ENCODE measurements at places on chromosomes 13 and 19.

GRCh38 chr19:1214862-1215731 lies 9.5 kb downstream of the STK11 start:
- DNase-seq, result no peak

DNA sequence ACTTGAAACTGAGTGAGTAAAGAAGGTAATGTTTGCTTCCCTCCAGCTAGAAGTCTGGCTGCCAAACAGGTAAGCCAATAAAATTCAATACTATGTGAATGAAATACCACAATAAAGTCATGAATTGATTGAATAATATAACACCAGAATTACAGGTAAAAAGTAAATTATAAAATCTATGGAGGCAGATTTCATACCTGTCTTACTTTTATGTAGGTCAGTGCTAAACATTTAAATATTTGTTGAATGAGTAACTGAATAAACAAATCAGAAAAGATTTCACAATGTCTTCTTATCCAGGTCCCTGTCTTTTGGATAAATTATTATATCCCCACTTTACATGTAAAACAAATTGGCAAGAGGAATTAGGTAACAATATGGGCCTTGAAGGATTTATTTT lies 62.7 kb downstream of the MICU2 start:
- DNase-seq, result no peak

- no peak for DNase-seq
Observed at GRCh38 chr19:1941146-1942077, at the start of gene CSNK1G2. CSNK1G2 (plus strand) TSS chr19:1941172; CDS start chr19:1969773, 28,601 bp downstream.

GRCh38 chr13:99357941-99358340 lies 50.7 kb upstream of the GPR183 start:
- no peak for DNase-seq

DNA sequence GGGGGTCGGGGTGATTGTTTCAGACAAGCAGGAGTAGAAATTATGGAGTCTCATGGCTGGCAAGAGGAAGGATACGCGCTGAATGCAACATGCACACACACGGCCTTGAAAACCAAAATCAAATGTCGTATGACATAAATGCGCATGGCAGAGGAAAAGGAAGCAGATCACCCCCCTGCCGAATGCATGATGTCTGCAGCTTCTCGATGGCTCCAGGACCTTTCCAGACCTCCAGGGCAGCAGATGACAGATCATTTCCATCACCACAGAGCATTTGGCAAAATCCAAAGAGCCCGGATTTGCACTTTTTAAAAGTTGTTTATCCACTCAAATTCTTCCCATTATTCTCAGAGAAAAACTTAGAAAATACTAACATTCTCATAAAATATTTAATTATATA lies 211.7 kb downstream of the NHLRC3 start:
- no peak for DNase-seq

- peak; percentile 14 for DNase-seq
Observed at GRCh38 chr13:50226515-50227155, 211.4 kb downstream of the KCNRG start.

DNA sequence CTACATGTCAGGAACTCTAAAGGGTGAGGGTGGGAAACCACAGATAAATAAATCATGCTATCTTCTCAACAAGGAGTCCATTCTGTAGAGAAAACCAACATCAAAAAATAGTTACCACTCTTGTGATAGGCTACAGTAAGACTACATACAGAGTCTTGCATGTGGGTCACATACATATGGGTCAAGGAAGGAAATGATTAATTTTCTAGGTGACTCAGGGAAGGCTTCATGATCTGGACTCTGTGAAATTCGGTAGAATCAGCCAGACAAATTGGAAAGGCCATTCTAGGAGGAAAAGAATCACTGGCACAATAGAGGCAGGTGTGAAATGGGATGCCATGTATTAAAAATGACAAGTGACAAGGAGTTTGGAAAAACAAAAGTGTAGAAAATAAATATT lies 638.9 kb downstream of the LIG4 start:
- no peak for DNase-seq

GRCh38 chr13:28564030-28564429 lies 69.1 kb upstream of the FLT1 start:
- DNase-seq, result no peak

DNA sequence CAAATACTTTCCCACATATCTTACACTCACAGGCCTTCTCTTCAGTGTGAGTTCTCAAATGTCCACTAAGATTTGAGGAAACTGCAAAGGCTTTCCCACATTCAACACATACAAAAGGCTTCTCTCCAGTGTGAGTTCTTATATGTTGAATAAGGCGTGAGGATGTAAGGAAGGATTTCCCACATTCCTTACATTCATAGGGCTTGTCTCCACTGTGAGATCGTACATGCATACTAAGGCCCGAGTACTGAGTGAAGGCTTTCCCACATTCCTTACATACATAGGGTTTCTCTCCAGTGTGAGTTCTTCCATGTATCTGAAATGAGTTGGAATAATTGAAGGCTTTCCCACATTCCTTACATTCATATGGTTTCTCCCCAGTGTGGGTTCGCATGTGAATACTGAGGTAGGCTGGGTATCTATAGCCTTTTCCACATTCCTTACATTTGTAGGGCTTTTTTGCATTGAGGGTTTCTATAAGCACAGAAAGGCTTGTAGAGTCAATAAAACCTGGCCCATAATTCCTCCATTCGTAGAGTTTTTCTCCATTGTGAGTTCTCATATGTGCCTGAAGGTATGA lies 9.6 kb downstream of the ZNF426 start:
- DNase-seq, result no peak

DNA sequence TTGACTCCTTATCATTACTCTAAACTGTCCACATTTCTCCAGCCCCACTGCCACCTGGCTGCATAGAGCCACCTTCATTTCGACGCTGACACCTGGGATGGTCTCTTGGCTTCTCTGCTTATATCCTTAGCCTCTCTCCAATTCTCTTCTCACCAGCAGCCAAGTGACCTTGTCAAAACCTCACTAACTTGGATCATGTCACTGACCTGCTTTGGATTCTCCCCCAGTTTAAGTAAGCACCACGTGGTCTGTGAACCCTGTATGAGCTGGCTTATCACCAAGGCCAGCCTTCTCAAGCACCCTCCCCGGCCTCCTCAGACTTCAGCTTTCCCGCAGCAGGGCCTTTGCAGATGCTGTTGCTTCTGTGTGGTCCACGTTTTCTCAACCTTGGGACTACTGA lies 12.3 kb upstream of the GGACT start:
- DNase-seq, result no peak

DNA sequence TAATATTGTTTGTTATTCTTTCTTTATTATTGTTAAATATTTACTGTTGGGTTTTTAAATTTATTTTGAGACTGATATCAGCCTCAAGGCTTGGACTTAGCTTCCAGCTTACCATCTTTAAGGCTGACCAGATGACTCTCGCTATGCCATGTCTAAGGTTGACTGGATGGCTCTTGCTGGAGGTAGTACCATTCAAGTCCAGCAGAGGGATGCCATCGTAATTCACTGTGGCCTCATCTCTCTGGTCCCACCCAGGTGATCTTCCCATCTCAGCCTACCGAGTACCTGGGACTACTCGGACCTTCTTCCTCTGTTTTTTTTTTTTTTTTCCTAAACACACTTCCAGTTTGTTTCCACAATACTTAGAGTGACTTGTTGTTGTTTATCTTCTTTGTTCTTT lies 41.7 kb upstream of the ZNF91 start:
- DNase-seq, result no peak

- peak; percentile 57 for DNase-seq
Observed at GRCh38 chr13:75612354-75612753, 23.8 kb upstream of the LMO7 start.

GRCh38 chr13:112896736-112897602 lies 72.0 kb upstream of the MCF2L start:
- no peak for DNase-seq

DNA sequence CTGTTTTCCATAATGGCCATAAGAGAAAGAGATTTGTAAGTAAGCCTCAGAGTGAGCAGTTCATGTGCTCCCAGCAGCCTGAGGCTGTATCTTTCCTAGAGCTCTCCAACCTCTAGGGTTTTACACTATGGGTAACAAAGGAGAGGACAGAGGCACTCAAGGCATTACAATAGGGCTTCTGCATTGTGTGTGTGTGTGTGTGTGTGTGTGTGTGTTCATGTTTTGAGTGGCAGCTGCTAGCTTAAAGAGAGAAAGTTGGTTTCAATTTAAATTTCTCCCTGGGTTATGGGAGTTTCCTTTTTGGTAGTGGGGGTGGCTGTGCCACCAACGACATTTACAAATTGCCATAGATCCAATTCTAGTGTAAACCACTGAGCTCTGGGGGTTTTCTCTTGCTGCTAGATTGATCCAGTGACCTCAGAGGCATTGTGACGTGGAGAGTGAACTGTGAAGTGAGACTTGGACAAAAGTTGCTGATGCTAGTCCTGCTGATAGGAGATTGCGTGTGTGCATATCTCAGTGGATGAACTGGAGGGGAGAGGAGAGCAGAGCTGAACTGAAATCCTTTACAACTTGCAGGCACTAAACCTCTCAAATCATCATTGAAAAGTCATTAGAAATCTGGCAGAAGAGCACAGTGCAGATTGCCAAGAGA lies 67.2 kb upstream of the OLFM4 start:
- no peak for DNase-seq

DNA sequence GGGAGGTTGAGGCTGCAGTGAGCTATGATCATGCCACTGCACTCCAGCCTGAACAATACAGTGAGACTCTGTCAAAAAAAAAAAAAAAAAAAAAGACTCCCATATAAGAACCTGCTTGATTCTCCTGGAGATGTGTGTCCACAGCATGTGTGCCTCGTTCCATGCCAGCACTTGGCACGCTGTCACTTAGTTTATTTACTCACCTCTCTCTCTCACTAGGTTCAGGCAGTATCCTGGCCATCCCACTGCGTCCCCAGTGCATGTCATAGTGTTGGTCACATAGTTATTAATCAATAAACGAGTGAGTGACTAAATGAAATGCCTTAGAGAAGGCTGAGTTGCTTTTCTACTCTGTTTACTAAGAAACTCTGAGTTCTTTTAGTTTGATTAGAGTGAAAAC lies 79.1 kb upstream of the GPR12 start:
- DNase-seq, result no peak

- DNase-seq, result no peak
Observed at GRCh38 chr19:45364696-45365095, 5.7 kb downstream of the ERCC2 start.

DNA sequence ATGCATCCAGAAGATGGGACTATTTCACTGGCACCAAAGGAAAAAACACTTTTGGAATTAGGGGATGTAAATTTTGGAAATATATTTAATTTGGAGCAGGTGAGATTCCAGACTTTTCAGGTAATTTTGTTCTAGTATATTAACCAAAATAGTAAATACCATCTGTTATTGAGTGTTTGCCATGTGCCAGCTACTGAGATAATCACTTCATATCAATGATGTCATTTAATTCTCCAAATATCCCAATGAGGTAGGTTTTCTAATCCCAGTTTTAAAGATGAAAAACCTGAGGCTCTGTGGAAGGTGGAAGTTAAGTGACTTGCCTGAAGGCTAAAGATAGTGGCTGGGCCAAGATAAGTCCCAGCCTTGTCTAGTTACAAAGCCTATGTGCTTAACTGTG lies 95.2 kb downstream of the TDRD3 start:
- no peak for DNase-seq

- DNase-seq, result no peak
Observed at GRCh38 chr13:79336966-79337365, 69.1 kb downstream of the RBM26 start.

DNA sequence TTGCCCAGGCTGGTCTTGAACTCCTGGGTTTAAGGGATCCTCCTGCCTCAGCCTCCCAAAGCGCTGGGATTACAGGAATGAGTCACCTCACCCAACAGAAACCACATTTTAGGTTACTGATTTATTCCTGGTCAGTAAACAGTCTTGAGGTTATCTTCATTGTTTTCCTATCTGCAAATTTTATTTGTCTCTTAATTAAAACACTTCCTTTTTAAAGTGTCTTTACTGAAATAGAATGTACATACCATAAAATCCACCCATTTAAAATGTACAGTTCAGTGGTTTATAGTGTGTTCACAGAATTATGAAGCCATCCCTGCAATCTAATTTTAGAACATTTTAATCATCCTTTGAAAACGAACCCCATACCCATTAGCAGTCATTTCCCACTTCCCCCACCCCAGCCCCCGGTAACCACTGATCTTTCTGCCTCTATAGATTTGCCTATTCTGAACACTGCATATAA lies 63.0 kb downstream of the MAP4K1 start:
- no peak for DNase-seq

DNA sequence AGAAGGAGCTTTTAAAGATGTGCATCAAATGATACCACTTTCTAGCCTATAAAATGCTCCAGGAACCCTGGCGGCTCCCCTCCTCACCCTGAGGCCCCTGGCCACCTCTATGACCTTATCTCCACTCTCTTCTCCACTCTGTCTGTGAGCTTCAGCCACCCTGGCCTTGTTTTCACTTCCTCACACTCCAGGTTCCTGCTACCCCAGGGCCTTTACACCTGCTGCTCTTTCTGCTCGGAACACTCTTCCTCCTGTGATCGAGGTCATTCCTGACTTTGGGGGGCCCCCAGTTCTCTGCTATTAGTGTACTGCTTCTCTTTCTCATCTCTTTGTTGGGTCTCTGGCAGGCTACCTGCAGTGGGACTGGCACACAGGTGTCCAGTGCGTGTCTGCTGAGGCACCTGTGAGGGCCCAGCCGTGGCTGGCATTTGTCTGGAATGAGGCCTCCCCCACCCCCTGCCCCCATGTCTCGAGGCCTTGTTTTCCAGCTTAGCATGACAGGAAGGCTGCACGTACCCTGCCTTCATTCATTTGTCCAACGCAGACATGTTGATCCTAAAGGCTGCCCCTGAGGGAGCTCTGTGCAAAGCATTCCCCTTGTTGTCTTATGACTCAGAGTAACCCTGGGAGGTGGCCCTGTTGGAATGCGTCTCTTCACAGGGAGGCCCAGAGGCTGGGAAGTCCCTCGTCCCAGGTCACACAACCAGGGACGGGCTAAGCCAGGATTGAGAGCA lies 2.3 kb downstream of the DDA1 start:
- DNase-seq, result peak; percentile 55

- DNase-seq, result no peak
Observed at GRCh38 chr13:33172911-33173310, 112.6 kb downstream of the STARD13 start.

DNA sequence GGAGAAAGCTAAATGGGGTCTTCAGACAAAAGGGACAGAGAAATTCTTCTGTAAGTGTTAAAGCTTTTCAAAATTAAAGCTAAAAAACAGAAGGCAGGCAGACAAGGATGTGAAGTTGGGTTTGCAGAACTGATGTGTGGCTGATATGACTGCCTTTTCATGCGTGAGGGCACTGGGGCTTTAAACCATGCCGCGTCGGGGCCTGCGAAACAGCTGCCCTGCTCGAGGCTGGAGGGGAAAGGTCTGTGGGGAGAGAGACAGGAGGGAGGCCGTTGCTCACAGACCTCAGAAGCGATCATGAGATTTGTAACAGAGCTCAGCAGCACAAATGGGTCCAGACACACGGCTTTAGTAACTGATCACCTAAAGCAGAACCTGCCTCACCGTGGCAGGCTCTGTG lies 23.5 kb downstream of the CAPS start:
- DNase-seq, result no peak
